ENCODE measurements at places on chromosomes 1 and 21.
A peak's percentile ranks its signal among the peaks of the same experiment; 100 is the strongest.

- DNase-seq = no peak
These were observed 34.5 kb downstream of the ERO1B start for GRCh38 chr1:236247286-236247685.

DNA sequence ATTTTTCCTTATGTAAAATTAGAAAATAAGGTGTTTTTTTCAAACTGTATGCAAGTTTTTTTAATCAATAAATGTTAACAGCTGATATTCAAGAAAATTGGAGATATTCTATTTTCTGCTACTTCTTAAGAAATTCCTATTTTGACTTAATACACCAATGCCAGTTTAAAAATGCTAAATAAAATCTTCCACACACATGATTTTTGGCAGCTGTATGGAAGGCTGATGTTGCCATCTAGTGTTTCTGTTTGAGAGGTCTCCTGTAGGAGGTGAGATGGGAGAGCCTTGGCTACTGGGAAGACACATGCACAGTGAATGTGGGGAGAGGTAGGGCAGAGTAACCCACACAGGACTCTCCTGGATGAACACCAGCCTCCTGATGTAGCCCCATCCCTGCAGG is 29.2 kb upstream of the OR2B11 start:
- DNase-seq = peak; percentile 24

DNA sequence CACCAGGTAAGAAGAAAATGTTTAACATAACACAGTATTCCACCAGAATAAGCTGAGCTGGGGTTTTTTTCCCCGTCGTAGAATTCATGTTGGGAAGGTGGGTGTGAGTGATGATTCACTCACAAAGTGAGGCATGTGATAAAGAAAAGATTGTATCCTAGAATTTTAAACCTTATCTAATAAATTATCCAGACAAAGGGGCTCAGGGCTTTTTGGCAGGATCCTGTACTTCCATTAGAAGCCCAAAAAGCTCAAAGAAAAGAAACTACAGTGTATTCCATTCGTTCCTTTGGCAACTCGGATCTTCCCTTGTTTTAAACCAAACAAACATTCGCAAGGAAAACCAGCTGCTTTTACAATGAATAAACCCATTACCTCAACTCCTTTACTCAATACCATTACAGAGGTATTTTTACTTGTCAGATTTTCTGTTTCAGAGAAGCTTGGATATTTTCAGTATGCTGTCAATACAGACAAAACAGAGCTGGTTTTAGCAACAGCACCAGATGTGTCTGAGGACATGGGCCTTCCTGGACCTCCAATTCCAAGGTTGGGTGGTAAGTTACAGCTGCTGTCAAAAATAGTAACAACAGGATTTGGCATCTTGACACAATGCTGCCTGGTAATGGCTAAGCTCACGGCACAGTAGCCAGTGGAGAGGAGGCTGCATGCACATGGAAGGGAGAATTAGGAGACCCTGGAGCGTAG is 159.9 kb upstream of the RUNX1 start:
- no peak for DNase-seq

DNA sequence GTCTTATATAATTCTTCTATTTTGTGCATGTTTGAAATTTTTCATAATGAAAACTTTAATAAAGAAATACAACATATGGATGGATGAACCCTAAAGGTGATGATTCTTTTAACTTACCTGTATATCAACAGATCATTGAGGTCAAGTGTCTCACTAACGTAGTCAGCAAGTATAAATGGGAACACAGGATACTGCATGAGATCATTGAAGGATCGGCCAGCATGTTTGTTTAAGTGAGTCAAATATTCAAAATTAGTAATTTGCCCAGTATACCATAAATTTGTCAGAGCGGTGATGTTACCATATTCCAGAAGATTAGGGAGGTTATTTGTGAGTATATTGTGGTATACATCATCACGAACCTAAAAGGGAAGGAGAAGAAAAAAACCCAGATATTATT is 71.0 kb upstream of the GNG4 start:
- no peak for DNase-seq

- no peak for DNase-seq
These were observed 27.5 kb upstream of the H6PD start for GRCh38 chr1:9207086-9207485.

DNA sequence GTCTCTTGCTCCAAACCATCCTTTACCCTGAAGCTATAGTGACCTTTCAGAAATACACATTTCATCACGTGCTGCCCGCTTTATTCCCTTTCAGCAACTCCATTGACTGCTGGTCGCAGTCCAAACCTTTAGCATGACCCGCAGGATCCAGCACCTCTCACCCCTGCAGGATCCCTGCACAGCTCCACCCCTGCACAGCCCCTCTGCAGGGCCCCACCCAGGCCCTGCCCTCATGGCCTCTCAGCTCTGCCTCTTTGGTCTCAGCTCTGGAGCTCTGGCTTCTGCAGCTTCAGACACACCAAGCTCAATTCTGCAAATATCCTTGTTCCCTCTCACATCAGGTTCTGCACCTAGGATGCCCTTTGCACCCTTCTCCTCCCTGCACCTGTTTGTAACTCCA is 264.9 kb upstream of the C1orf174 start:
- no peak for DNase-seq

DNA sequence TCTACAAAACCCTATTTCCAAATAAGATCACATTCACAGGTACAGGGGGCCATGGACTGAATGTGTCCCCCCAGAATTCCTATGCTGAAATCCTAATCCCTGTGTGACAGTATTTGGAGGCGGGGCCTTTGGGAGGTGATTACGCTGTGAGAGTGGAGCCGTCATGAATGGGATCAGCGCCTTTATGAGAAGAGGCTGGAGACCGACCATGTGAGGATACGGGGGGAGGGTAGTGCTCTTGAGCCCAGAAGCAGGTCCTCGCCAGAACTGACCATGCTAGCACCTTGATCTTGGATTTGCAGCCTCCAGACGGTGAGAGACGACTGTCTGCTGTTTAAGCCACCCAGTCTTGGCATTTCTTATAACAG is 23.8 kb upstream of the KIF26B start:
- no peak for DNase-seq

DNA sequence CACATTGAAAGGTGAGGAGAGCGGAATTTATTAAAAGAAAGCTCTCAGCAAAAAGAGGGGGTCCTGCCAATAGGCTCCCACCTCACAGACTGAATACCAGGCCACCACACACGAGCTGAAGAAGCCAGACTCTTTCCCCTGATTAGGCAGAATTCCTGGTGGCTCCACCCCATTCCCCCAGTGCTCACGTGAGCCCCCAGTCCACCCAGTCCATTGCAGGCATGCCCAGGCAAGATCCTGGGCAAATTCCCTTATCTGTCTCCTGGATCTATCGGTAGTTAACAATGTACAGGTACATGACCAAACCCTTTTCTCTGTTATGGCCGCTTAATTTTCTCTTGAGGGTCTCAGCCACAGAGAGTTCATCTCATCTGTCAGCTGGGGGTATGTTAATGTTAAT is 54.6 kb upstream of the BTG3 start:
- no peak for DNase-seq

- DNase-seq = no peak
These were observed 222.6 kb upstream of the KIAA0040 start for GRCh38 chr1:175415129-175415712.

DNA sequence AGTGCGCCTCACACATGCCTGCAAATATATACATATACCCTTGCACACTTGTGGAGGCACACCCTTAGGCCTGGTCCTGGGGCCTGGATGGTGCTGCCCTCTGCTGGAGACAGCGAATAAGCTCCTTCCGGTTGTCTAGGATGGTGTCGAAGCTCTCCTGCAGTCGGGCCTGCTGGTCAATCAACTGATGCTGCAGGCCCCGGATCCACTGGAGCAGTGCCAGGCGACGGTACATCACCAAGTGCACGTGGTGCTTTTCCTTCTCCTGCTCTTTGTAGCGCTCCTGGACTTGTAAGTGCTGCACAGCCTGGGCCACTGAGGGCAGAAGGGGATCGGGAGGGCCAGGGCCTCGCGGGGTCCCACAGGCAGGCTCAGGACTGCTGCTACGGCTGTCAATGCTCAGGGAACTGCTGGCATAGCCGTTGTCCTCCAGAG is 3.1 kb downstream of the C1orf216 start:
- DNase-seq = peak; percentile 99

DNA sequence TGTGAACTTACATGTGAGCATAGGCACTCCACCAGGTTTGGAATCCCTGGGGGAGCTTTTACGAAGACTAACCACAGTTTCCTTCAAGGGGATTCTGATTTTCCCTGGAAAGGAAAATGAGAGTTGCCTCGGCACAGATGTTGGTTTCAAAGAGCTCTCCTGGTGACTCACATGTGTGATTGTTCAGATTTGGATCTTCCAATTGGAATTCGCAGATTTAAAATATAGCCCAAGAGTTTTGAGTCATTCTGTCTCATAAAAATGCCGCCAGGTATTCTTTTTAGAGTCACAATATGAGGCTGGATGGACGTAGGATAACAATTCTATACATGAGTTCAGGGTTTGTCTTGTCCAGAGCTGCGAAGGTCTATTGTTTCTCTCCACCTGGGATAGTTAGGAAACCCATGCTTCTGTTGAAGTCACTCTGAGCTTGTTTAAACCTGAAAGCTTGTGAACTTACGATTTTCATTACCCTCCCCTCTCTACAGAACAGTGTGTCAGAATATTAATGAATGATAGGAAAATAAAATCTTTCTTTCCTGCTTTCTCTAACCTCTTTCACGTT is 64.9 kb downstream of the TGFB2 start:
- DNase-seq = no peak

DNA sequence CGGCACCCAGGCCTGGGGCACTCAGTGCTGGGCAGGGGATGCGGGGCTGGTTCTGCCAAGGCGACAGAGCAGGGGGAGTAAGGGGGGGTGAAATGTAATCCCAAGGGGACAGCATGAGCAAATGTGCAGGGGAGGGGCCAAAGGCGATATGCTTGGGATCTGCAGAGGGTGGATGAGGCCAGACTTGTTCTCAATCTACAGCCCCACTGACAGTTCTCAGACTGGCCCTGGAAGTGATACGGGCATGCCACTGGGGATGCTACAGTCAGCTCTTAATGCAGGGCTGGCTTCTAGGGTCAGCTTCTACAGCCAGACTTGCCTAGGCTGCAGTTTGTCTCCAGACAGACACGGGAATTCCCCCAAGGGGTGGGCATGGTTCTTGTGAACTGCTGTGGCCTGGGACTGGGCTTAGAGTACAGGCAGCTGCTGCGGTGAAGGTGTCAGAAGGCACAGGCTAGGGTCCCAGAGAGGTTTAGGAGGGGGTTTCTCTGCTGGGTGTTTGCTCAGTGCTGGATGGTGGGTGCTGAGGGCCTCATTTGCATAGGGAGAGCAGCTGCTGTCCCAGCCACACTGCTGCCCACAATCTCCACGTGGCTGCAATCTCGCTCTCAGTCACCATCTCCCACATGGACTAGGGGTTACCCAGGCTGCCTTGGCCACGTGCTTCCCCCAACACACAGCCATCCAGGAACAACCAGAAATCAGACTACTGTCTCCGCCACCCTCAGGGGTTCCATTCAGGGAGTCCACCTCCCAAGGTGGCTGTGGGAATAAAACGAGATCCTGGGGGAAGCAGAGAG is 190.1 kb downstream of the HIVEP3 start:
- DNase-seq = peak; percentile 31

- no peak for DNase-seq
These were observed 116.0 kb downstream of the CASZ1 start for GRCh38 chr1:10680487-10680886.

DNA sequence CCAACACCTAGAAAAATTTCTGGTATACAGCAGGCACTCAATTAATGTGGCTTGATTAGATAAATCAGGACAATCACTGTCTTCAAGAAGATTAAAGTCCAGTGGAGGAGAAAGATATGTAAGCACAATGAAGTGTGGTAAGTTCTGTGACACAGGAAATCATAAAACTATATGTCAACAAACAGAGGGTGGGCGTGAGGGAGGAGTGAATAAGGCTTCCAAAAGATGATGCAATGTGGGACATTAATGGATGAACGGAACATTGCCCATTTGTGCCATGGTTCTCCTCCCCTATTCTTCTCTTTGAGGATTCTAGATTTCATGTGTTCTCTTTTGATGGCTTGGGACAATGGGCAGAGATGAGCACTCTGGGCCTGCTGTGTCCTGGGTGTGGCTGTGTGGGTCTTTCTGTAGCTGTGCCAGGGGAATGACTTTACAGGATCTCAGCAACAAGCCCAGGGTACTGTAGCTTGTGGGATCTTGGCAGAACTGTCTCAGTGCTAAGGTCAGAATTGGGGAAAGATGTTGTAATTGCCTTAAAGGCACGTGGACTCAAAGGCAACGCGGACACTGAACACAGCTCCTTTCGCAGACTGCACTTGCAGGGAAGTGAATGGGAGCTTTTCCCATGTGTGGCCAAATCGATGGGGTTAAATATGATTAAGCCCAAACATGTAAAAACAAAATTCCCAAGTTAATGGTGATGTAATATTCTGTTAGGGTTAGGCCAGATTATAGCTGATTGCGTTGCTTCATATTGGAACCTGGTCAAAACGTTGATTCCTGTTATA is 366.9 kb downstream of the TGFB2 start:
- DNase-seq = no peak

- no peak for DNase-seq
These were observed 33.2 kb downstream of the RCSD1 start for GRCh38 chr1:167663002-167663772.

- DNase-seq = no peak
These were observed 145.8 kb upstream of the ZNF648 start for GRCh38 chr1:182207300-182207699.

DNA sequence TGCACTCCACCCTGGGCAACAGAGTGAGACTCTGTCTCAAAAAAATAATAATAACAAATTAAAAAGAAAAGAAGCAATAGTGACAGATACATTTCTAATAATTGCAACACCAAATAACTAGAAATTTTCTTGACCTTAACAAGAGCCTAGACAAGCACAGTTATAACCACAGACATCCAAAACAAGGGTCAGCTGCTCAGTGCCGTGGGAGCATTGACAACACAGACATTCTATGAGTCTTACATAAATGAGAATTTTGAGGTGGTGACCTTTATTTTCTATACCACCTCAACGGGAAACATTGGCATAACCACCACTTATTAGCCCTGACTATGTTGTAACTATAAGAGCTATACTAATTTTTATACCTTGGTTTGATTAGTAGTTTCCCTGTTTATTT is 156.1 kb downstream of the NR5A2 start:
- no peak for DNase-seq

- no peak for DNase-seq
These were observed 10.0 kb upstream of the AGPAT3 start for GRCh38 chr21:43854773-43855633.

GRCh38 chr1:205287076-205287475 is 34.5 kb downstream of the NUAK2 start:
- DNase-seq = no peak

DNA sequence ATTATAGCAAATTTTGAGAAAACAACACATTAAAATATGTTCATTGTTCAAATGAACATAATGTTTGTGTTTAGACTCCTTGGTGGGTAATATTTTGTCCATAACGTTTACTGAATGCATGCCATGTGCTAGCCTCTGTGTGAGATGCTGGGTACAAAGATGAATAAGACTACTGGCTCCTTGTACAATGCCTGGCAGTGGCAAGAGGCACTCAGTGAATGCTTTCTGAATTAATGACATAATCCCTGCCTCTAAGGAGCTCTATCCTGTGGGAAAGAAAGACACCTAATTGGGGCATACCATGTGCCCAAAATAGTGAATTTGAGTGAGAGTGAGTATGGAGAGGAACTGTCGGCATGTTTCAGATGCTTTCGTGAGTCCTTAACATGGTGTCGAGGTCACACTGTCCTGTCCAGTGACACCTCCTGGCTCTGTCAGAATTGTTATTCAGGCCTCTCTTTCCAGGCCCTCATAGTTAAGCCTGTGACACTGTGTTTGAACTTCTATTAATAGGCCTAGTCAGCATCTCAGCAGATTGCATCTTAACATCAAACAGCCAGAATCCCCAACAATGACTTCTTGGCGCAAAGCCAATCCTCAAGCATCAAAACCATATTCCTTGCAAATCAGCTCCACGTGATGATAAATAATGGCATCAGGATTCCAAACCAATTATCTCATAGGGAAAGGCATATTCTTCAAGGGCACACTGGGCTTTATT is 32.8 kb upstream of the S1PR1 start:
- DNase-seq = peak; percentile 72
